ENCODE measurements at places on chromosomes 1 and 21.
A peak's percentile ranks its signal among the peaks of the same experiment; 100 is the strongest.

- DNase-seq = no peak
Measured at GRCh38 chr1:67460676-67461500, 30.7 kb upstream of the SERBP1 start.

- no peak for DNase-seq
Measured at GRCh38 chr1:157025385-157025784, 20.2 kb downstream of the ARHGEF11 start.

GRCh38 chr1:235997049-235997448 is 67.8 kb downstream of the NID1 start:
- no peak for DNase-seq

DNA sequence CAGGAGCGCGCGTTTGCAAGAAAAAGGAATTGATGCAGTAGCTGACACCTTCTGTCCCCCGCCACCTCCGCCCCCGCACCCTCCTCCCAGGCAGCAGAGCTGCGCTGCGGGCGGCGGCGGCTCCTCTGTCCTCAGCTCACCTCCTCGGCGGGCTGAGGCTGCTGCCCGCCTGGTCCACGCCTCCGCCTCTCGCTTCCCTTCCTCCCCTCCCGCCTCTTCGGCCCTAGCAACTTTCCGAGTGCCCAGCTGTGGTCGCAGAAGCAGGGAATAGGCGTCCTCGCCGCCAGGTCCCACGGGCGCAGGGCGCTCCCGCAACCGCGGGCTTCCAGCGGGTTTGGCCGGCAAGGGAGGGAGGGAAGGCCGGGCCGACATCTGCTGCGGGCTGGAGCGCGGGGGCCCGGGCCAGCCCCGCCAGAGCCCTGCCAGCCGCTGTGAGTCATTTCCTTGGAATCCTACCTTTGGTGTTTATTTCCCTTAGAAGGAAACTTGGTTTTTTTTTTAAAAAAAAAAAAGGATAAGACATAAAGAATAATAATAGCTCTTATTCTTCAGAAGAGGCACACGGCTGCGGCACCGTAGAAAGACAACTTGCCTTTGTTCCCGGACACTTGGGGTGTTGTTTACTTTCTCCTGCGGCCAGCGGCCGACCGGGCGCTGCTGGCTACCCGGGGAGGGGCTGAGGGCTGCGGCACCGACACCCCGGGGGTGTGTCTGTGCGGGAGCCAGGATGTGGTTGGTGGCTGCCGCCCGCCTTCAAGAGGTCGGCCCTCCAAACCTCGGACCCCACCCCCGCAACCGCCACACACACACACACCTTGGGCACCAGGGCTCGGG is 1.1 kb downstream of the SERTAD4 start:
- DNase-seq = no peak

GRCh38 chr1:44924835-44925464 is 61.4 kb downstream of the EIF2B3 start:
- DNase-seq = no peak

DNA sequence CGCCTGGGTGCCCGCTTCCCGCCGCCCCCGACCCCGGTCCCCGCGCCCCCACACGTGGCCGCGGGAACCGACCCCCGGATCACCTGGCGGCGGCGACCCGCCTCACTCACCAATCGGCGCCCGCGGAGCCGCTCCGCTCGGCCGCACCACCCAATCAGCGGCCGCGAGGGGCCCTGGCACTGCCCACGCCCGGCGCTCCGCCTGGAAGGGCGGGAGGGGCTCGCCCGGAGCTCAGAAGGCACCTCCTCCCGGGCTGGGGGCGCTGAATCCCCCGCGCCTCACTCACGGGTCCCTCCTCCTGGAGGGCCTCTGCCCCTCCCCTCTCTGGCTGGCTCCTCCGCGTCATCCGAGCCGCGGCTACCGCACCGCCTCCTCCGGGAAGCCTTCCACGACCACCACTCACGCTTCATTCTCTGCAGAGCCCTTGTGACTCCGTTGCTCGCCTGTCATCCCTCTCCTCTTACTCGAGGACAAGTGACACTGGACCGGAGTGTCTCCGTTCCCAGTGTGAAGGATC is 374 bp downstream of the SH2D5 start:
- DNase-seq = peak; percentile 86

DNA sequence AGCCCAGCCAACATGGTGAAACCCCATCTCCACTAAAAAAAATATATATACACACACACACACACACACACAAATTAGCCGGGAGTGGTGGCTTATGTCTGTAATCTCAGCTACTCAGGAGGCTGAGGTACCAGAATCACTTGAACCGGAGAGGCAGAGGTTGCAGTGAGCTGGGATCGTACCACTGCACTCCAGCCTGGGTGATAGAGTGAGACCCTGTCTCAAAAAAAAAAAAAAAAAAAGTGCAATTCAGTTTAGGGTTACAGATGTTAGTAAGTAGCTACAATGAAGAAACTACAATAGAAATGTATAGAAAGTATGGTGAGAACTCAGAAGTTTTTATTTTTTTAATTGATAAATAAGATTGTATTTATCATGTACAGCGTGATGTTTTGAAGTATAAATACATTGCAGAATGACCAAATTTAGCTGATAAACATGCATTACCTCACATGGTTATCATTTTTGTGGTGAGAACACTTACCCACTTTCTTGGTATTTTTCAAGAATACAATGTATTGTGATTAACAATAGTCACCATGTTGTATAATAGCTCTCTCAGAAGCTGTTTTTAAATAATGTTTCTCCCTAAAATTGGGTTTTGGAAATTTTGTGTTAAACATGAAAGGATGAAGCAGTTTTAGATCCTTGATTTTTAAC is 17.9 kb downstream of the KDM1A start:
- DNase-seq = no peak

- no peak for DNase-seq
Measured at GRCh38 chr1:183318433-183318832, 99.7 kb downstream of the NMNAT2 start.

GRCh38 chr1:33797849-33798248 is 66.0 kb upstream of the HMGB4 start:
- no peak for DNase-seq

DNA sequence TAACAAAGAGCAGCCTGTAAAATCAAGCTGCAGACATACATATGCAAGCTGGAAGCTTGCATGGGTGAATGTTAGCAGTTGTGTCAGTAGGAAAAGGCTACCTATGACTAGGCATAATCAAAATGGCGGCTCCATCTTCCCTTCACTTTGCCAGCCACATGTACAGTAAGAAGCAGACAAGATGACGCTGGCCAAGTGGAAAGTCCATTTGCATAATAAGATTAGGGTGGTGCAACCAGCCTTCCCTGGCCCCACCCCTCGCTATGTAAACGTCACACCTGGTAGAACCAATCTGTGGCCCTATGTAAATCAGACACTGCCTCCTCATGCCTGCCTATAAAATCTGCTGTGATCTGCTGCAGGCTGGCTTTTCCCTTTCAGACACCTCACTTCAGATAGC is 171.9 kb upstream of the USP25 start:
- DNase-seq = no peak
